Activated CD4-positive, alpha-beta T cell treated with anti-CD3 and anti-CD28 coated beads, Interleukin-2, amount 10 ng/mL, durations not matched to agents 24 days and 14 days (primary cell): ENCODE measurements at places on chromosomes 7 and 10. TPM values are rescaled to one million over a fixed set of nuclear protein-coding genes. Genes with fewer than 3 reads are reported as not detected.

GRCh38 chr7:92200791-92201190, 21.8 kb upstream of the LRRD1 start:
- no peaks in the 10 kb centered on the region for H3K27me3 ChIP-seq
- H3K4me3 ChIP-seq = no peak overlapping the region
- no peak overlapping the region for H3K27ac ChIP-seq
- peaks cover 48% of the 10 kb centered on the region for H3K36me3 ChIP-seq

- DNase-seq = no peak
- peaks cover 58% of the 10 kb centered on the region for H3K27me3 ChIP-seq
- no peaks in the 10 kb centered on the region for H3K36me3 ChIP-seq
- no peak overlapping the region for H3K27ac ChIP-seq
- peaks cover 3% of the 10 kb centered on the region for H3K4me1 ChIP-seq
Observed at GRCh38 chr10:116274064-116274904, 1.3 kb upstream of the GFRA1 start.

- H3K4me1 ChIP-seq = no peaks in the 10 kb centered on the region
- H3K36me3 ChIP-seq = no peaks in the 10 kb centered on the region
- H3K27me3 ChIP-seq = no peaks in the 10 kb centered on the region
- DNase-seq = no peak
Observed at GRCh38 chr10:121262774-121263430, 335.3 kb downstream of the FGFR2 start.

GRCh38 chr10:90414926-90415325, 442.9 kb downstream of the HTR7 start:
- no peaks in the 10 kb centered on the region for H3K4me1 ChIP-seq
- no peaks in the 10 kb centered on the region for H3K27me3 ChIP-seq
- H3K27ac ChIP-seq = no peak overlapping the region
- no peaks in the 10 kb centered on the region for H3K36me3 ChIP-seq
- no peak for DNase-seq
- H3K4me3 ChIP-seq = no peak overlapping the region

GRCh38 chr7:87416682-87417587, 58.5 kb downstream of the ABCB4 start:
- H3K4me3 ChIP-seq = no peak overlapping the region
- no peak overlapping the region for H3K27ac ChIP-seq
- H3K4me1 ChIP-seq = no peaks in the 10 kb centered on the region
- no peaks in the 10 kb centered on the region for H3K36me3 ChIP-seq
- peaks cover 5% of the 10 kb centered on the region for H3K27me3 ChIP-seq

DNA sequence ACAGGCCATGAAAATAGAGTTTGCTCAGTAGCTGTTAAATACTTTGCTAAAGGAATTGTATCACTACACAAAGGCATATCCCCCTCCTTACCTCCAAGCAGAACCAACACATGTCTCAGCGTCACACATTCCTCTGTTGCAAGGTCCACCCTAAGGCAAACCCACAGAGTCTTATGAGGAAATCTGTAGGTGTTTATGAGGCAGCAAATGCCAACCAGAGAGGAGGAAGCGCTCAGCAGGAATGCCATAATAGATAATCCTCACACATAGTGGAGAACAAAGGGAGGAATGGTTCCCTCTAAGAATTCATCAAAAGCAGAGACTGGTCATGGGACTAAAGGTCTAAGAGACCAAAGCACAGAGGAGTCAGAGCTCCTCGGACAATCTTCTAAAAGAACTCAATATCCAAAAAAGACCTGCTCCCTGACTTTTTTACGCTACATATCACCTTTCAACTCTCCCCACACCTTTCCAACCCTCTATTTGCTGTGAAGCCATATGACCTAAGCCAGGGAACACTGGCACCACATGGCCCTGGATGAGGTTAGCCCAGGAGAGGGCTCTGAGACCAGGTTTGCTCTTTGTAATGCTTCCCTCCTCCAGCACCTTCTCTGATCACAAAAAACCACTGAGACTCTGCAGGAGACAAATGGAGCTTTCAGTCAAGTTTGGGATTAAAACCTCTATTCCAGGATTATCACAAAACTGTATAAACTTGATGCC, 7.3 kb downstream of the SLC25A13 start:
- no peak overlapping the region for H3K4me3 ChIP-seq
- no peaks in the 10 kb centered on the region for H3K27me3 ChIP-seq
- peaks cover 21% of the 10 kb centered on the region for H3K36me3 ChIP-seq
- DNase-seq = no peak
- H3K4me1 ChIP-seq = peaks cover 24% of the 10 kb centered on the region
- no peak overlapping the region for H3K27ac ChIP-seq

- H3K27me3 ChIP-seq = peaks cover 6% of the 10 kb centered on the region
- peak; percentile 34 for DNase-seq
- no peak overlapping the region for H3K4me3 ChIP-seq
- H3K27ac ChIP-seq = no peak overlapping the region
- peaks cover 2% of the 10 kb centered on the region for H3K4me1 ChIP-seq
Observed at GRCh38 chr10:1241322-1241890, 185.2 kb downstream of the WDR37 start.

DNA sequence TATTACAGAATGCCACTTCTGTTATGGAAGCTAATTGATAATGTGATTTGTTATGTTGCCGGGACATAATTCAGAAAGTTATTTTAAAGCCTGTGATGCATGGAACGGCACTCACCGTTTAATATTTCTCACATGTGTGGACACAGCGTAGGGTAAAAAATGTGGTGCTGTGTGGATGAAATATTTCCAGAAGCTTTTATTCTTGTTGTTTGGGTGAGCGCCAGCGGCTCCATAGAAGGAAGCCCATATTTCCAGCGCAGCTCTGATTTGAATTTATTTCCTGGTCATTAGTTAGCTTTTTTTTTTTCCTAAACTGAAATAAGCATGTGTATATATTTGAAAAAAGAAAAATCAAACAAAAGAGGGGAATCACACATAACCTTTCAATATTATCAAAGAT, 20.2 kb upstream of the NKX6-2 start:
- no peaks in the 10 kb centered on the region for H3K27me3 ChIP-seq
- H3K27ac ChIP-seq = no peak overlapping the region
- DNase-seq = no peak
- no peaks in the 10 kb centered on the region for H3K36me3 ChIP-seq

GRCh38 chr10:116451711-116452337, 24.2 kb downstream of the PNLIPRP3 start:
- no peak for DNase-seq
- no peak overlapping the region for H3K4me3 ChIP-seq
- no peaks in the 10 kb centered on the region for H3K36me3 ChIP-seq
- no peaks in the 10 kb centered on the region for H3K4me1 ChIP-seq
- H3K27ac ChIP-seq = no peak overlapping the region

GRCh38 chr7:36712015-36712414, 12.3 kb downstream of the AOAH start:
- no peak for DNase-seq
- peaks cover 66% of the 10 kb centered on the region for H3K36me3 ChIP-seq
- no peak overlapping the region for H3K27ac ChIP-seq
- H3K27me3 ChIP-seq = no peaks in the 10 kb centered on the region
- H3K4me3 ChIP-seq = no peak overlapping the region
- H3K4me1 ChIP-seq = peaks cover 42% of the 10 kb centered on the region

GRCh38 chr10:34780818-34781380, 34.2 kb downstream of the PARD3 start:
- DNase-seq = peak; percentile 56
- H3K36me3 ChIP-seq = no peaks in the 10 kb centered on the region
- H3K4me1 ChIP-seq = peaks cover 7% of the 10 kb centered on the region
- H3K27ac ChIP-seq = no peak overlapping the region

- H3K4me1 ChIP-seq = no peaks in the 10 kb centered on the region
- H3K27ac ChIP-seq = no peak overlapping the region
- H3K36me3 ChIP-seq = no peaks in the 10 kb centered on the region
- no peak overlapping the region for H3K4me3 ChIP-seq
- DNase-seq = no peak
- peaks cover 71% of the 10 kb centered on the region for H3K27me3 ChIP-seq
Observed at GRCh38 chr10:117531371-117532002, 11.1 kb upstream of the EMX2 start.

DNA sequence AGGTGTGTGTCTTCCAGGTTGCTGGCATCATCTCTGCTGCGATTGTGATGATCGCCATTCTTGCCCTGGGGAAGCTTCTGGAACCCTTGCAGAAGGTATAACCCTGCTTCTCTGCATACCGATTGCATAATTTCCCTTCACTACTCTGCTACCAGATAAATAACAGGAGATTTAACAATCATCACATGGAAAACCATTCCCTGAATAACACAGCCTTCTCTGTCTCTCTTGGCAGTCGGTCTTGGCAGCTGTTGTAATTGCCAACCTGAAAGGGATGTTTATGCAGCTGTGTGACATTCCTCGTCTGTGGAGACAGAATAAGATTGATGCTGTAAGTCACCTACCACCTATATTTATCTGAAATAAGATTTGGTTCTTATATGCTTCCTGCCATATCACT, 33.8 kb downstream of the SLC26A4 start:
- H3K36me3 ChIP-seq = peaks cover 8% of the 10 kb centered on the region
- no peak overlapping the region for H3K4me3 ChIP-seq
- DNase-seq = no peak
- H3K27ac ChIP-seq = no peak overlapping the region
- peaks cover 3% of the 10 kb centered on the region for H3K4me1 ChIP-seq

H2BK1 gene
- 0.83 TPM in 1 of 2 replicates, not detected in the other for total RNA-seq

LRRC27 gene
- 2.3 and 3.3 TPM in 2 replicates for total RNA-seq

ZNF33A gene
- 17.8 and 19.0 TPM in 2 replicates for total RNA-seq

TRPV6 gene
- total RNA-seq = not detected in 2 replicates

CLCN1 gene
- total RNA-seq = not detected in 2 replicates

PTF1A gene
- total RNA-seq = not detected in 2 replicates

CCL24 gene
- not detected in 2 replicates for total RNA-seq

MOGAT3 gene
- total RNA-seq = not detected in 2 replicates

NPTX2 gene
- total RNA-seq = not detected in 2 replicates

CTNNA3 gene
- total RNA-seq = not detected in 2 replicates

PTPN20 gene
- total RNA-seq = 0.24 and 0.28 TPM in 2 replicates

DNAJC12 gene
- 23.8 and 24.2 TPM in 2 replicates for total RNA-seq

PAPOLB gene
- total RNA-seq = not detected in 2 replicates
